ENCODE measurements at places on chromosomes 7 and 10. TPM values are rescaled to one million over a fixed set of nuclear protein-coding genes. Genes with fewer than 3 reads are reported as not detected.

Gene AGAP9
- 4.8 TPM for total RNA-seq

Gene ZNF485
- 0.76 TPM for total RNA-seq

Gene PSAP
- 1,624 TPM for total RNA-seq

Gene OR2A1
- total RNA-seq = not detected

Gene GNAI1
- 20.0 TPM for total RNA-seq

Gene ETV1
- total RNA-seq = 15.2 TPM

Measured in glomerular endothelial cell (primary cell).